ENCODE measurements at places on chromosomes 16 and 17.

DNA sequence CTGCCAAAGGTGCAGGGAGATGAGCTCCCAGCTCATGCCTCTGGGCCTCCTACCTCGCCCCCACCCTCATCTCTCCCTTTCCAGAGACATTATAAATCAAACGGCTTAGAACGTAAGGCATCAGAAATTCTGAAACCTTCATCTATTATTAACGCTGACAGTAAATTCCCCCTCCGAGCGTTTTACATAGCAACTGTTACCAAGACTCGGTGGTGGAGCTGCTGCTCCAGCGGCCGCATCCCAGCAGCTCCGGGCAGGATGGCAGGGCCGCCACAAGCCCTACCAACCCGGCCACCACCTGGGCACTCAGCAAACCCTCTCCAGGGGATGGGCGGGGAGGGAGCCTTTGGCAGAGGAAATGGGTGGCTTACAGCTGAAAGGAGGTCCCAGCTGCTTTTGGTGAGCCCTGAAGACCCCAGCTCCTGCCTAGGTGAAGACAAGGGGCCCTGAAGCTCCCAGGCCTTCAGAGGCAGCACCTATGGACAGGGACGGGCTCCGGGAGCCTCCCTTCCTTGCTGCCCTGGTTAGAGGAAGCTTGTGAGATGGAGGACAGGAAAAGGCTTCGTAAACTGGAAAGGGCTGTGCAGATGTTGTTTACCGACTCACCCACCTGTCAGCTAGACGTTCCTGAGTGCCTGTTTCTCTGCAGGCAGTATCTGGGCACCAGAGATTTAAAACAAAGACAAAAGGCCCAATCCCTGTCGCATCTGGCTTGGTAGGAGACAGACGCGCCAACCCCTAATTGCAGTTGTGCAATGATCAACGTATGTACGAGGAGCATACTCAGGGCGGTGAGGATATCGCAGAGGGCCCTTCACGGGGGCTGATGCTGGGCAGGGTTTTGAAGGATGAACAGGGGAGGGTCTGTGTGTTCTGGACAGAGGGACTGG lies 76.9 kb downstream of the RAI1 start:
- DNase-seq: peak; percentile 73

DNA sequence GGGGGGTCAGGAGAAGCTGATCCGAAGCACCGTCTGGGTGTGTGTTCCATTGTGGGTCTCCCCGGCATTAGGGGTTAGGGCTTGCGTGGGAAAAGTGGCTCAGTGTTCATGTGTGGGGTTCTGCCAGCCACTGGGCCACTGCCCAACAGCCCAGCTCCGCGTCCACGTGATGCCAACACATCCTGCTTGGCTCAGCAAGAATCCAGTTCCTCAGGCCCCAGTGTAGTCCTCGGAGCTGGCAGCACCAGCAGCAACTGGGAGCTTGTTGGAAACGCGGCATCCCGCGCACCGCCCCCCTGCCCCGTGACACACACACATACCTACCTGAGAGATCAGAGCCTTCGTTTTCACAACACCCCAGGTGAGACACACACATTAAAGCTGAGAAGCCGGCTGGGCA lies 18.9 kb downstream of the LGALS9 start:
- DNase-seq: no peak

- no peak for DNase-seq
These were observed 1332.3 kb downstream of the CDH11 start for GRCh38 chr16:63789603-63790002.

DNA sequence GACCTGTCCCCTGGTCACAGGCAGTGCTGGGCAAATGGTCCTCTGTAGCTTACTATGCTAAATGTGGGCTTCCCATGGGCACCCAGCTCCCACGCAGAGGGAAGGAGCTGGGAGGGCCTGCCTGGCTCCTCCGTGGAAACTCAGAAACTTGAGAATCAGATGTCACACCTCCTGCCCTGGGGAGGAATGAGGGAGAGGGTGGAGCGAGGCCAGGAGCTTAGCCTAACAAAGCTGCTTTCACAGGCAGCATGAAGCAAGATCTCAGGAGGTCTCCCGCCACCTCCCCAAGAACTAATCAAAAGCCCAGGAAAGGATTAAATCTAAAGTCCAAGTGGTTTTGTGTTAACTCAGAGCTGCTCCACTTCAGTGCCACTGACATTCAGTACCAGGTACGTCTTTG lies 33.6 kb upstream of the XYLT2 start:
- DNase-seq: no peak

- peak; percentile 36 for DNase-seq
These were observed 306.9 kb upstream of the RBFOX1 start for GRCh38 chr16:7025616-7026190.

DNA sequence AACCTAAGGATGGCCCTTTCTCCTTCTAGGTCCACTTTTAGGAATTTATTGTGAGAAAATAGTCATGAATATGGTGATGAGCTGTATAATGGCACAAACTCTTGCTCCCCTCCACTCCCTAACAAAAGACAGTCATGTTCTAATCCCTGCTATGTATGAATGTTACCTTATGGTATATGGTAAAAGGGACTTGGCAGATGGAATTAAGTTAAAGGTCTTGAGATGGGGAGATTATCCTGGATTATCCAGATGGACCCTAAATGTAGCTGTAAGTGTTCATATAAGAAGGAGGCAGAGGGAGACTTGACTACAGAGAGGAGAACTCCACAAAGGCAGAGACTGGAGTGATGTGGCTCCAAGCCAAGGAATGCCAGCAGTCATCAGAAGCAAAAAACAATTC lies 296.1 kb downstream of the SOX9 start:
- DNase-seq: no peak

GRCh38 chr16:75086281-75086680 lies 30.3 kb downstream of the LDHD start:
- no peak for DNase-seq

DNA sequence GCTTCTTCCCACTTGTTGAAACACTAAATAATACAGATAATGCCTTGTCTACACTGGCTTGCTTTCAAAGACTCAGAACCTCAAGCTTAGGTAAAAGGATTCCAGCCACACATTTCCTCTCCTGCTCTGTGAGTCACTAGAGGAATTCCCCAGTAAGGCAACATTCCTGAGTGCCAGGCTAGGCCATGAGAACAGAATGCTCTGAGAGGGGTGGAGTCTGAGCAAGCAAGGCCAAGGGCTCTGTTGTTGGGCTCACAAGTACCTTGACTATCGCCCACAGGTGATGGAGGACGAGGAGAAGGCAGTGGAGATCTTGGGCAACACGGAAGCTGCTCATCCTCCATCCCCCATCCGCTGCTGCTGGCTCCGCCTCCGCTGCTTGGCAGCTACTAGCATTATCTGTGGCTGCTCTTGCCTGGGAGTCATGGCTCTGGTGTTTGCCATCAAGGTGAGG lies 6.7 kb upstream of the PHKG2 start:
- DNase-seq: no peak

GRCh38 chr16:66899945-66900710 lies 18.6 kb downstream of the CDH16 start:
- no peak for DNase-seq

DNA sequence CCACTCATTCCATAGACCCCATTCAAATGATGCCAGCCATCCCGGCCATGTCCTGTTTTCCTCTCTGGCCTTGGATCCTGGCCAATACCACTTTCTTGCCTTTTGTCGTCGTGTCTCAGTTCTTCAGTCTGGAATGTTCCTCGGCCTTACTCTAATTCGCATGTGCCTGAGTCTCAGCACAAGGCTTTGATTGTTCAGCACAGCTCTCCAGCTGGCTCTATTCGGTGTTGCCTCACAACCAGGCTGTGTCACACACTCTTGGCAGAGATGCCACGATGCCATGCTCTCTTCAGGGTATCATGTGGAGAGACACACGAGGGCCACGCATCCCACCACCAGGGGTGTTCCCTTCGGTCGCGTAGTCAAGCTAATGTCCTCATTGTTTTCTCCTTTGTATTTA lies 1.8 kb upstream of the VPS4A start:
- DNase-seq: no peak

DNA sequence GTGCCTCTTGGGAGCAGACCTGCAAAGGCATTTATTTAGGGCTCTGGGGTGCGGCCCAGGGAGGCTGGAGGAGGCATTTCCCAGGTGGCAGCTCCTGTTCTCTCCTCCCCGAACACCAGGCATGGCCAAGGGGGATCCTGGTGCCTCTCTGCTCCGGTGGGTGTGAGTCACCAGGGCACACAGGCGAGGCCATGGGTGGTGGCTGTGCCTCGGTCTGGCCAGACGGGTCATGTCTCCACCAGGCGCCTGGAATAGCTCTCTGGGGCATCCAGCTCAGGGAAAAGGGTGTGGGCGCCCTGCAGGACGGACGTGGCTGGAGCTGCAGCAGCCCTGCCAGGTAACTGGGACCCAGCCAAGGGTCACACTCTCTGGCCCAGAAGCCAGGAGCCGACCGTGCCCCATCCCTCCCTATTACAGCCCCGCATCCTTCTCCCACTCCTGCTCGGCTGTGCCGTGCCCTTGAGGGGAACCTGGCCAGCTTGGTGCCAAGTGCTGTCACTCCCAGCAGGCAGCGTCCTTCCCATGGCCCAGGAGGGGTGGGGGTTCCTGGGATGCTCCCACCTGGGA lies 25.8 kb downstream of the SOX8 start:
- no peak for DNase-seq

DNA sequence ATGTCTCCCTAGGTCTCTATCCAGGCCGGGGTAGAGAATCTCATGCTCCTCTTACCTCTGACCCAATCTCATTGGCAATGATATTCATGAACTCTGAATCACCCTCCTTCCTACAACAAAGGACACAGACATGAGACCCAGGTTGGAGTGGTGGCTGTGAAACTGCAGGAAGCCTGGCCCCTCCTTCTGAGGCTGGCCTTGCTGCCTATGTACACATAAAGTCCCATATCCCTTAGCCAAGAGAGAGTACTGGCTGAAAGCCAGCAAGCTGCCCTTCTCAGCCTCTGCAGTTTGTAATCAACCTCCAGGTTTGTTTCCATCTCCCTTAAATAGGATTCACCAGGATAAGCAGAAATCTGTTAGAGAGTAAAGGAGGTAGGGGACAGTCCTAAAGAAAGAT lies 10.6 kb downstream of the AARSD1 start:
- no peak for DNase-seq

DNA sequence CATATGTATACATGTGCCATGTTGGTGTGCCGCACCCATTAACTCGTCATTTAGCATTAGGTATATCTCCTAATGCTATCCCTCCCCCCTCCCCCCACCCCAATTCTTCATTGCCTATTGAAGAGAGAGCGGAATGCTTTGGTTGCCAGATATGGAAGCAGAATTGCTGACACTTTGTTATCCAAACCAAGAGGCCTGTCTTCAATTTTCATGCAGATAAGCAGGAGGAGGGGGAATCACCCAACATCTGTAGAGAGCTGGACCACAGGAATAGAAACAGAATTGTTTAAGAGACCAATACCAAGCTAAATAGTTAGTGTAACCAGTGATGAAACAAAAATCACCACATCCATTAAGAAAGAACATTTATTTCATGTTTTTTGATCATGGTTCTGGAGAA lies 7.1 kb downstream of the ASPA start:
- DNase-seq: no peak

DNA sequence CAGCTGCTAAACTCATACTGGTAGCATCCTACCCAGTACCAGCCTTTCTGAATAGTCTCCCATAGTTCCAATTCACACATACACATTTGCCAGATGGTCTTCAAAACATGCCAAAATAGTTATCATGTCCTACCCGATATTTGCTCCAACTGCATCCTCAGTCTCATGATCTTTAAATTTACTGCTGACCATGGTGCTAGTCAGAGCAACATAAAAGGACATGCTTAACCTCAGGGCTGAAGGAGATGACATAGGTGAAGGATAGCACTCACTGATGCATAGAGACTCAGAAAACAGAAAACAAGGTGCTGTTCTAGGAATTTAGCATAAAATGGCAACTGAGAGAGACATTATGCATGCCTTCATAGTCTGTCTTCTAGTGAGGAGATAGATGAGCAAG lies 200.6 kb upstream of the CCL2 start:
- DNase-seq: no peak

- peak; percentile 55 for DNase-seq
These were observed 55.4 kb upstream of the SLC25A19 start for GRCh38 chr17:75344666-75345065.

GRCh38 chr17:28551421-28552175 lies 826 bp downstream of the UNC119 start:
- DNase-seq: no peak

GRCh38 chr16:14101415-14101814 lies 30.3 kb downstream of the MRTFB start:
- no peak for DNase-seq

DNA sequence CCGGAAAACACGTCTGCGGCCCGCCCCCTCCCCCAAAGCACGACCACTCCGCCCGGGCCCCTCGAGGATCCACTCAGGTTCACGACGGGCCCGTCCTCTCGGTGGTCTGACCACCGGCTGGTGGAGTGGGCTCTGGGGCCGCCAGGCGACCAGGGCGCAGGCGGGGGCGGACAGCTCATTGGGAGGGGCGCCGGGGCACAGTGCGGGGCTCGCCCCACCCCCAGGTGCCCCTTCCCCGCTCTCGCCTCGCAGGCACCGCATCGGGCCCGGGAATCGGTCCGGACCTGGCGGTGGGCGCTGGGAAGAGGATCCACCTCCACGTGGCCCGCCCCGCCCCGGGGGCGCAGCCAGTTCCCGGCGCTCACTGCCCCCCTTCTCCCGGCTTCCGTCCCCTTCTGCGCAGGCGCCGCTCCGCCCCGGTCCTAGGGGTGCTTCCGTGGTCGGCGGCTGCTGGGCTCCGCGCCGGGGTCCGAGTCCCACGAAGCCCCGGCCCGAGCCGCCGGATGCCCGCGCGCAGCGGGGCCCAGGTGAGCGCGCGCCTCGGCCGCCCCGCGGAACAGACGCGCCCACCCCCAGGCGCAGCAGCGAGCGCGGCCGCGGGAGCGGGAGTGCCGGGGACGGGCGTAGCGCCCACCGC lies at the start of gene MPG:
MPG (plus strand) TSS at position 419 of the 637 bp plus-strand sequence; CDS start at position 504, 85 bp downstream.
- peak; percentile 58 for DNase-seq

- no peak for DNase-seq
These were observed 14.6 kb upstream of the DHX8 start for GRCh38 chr17:43469145-43469544.

GRCh38 chr17:77235370-77235941 lies 94.7 kb downstream of the SEC14L1 start:
- DNase-seq: no peak

- no peak for DNase-seq
These were observed 8.8 kb downstream of the ODAD4 start for GRCh38 chr17:41939044-41939692.

DNA sequence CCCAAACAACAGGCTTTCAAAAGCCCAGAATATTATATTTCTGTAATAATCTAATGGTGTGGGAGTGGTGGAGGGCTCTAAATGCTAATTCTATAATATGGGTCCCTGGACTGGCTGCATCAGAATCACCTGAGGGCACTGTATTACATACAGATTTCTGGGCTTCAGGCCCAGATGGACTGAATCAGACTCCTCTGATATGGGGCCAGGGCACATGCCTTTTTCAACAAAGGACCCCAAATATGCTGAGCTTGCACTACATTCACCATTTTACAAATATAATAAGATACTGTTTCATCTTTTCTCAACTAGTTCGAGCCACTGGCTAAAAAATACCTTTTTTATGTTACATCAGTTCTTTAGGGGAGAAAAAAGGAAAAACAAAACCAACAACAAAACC lies 309.7 kb downstream of the MAP2K6 start:
- DNase-seq: no peak

GRCh38 chr16:17685447-17685846 lies 214.7 kb upstream of the XYLT1 start:
- no peak for DNase-seq

- no peak for DNase-seq
These were observed 15.6 kb upstream of the AURKB start for GRCh38 chr17:8225813-8226535.

- DNase-seq: no peak
These were observed 341.9 kb upstream of the CDH11 start for GRCh38 chr16:65463652-65464260.

All from Jurkat, Clone E6-1 (cell line).